CD4-positive, CD25-positive, alpha-beta regulatory T cell (primary cell): ENCODE measurements at places on chromosomes 4 and X. TPM values are rescaled to one million over a fixed set of nuclear protein-coding genes. Genes with fewer than 3 reads are reported as not detected.

- no peak for DNase-seq
Observed at GRCh38 chr4:137647375-137647774, 115.1 kb upstream of the PCDH18 start.

GRCh38 chr4:89166971-89167475 lies 55.7 kb downstream of the TIGD2 start:
- DNase-seq, result no peak

- DNase-seq, result peak; percentile 35
Observed at GRCh38 chr4:1012034-1012739, 761 bp downstream of the FGFRL1 start.

MTMR8 gene
- 1.8 TPM for polyA plus RNA-seq

PDS5A gene
- 35.0 TPM for polyA plus RNA-seq
